ENCODE measurements at places on chromosomes 5 and 9. TPM values are rescaled to one million over a fixed set of nuclear protein-coding genes. Genes with fewer than 3 reads are reported as not detected.

- no peak for DNase-seq
These were observed 2.4 kb downstream of the AGGF1 start for GRCh38 chr5:77032635-77033034.

DNA sequence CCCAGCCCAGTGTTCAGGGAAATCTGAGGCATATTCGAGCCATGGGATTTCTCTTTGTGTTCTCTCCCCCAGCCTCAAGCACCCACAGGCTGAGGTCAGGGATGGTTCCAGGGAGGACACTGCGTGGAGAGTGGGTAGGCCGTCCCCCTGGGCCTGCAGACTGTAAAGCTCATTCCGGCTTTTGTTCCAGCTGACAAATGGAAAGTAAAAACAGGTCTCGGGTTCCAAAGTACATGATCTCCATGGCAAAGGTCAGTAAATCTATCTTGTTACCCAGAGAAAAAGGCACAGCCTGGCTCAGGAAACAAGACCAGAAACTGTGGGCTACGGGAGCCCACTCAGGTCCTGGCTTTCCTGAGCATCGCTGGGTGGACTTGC lies 116.2 kb downstream of the ROR2 start:
- no peak for DNase-seq

DNA sequence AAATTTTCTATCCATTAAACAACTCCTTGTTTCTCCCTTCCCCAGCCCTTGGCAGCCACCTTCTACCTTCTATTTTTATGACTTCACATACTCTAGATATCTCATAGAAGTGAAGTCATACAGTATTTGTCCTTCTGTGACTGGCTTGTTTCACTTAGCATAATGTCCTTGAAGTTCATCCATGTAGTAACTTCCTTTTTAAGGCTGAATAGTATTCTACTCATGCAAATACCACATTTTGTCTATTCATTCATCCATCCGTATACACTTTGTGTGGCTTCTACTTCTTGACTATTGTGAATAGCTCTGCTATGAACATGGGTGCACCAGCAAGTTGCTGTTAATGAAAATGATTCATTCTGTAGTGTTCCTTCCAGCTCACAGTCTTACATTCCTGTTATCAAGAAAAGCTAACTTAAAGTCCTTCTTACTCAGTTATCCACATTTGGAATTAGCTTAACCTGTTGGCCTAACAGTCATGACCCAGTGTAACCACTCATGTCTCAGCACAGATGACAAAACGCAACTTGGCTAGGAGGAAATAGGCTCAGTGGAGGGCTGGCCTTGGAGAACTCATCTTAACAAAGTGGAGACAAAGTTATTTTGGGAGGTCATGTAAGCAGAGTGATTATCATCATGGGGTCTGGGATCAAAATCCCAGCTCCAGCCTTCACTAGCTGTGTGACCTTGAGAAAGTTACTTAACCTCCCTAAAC lies 129.7 kb upstream of the MAP3K1 start:
- no peak for DNase-seq

- no peak for DNase-seq
These were observed 10.6 kb upstream of the SLC6A19 start for GRCh38 chr5:1190837-1191239.

Gene SHOC1
- total RNA-seq: not detected

DNA sequence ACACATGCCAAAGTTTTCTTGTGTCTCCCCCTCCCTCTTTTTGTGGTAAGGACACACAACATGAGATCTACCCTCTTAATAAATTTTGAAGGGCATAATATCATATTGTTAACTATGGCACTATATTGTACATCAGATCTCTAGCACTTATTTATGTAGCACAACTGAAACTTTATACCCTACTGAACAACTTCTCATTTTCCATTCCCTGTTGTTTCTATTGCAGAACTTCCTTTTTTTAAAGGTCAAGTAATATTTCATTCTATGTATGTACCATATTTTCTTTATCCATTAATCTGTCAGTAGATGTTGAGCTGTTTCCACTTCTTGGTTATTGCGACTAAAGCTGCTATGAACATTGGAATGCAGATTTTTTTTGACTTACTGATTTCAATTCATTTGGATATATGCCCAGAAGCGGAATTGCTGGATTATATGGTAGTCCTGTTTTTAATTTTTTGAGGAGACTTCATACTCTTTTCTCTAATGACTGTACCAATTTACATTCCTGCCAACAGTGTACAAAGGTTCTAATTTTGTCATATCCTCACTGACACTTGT lies 305.3 kb downstream of the PRR16 start:
- no peak for DNase-seq

DNA sequence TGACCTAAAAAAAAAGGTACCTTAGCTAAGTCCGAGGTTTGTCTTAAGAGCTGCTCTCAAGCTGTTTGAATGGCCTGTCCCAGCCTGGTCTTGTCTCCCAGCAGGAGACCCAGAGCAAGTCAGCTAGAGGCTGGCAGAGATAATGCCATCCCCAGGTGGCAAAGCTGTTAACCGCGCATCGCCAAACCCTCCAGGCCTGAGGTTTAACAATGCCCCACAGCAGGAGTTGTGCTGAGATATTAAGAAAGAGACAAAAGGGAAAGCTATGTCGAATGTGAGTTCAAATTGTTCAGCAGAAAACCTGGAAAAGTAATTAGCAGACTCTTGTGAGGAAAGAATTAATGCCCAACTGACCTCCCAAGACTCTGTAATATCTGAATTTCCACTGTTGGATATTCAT lies 187.1 kb downstream of the FSTL4 start:
- DNase-seq: no peak

DNA sequence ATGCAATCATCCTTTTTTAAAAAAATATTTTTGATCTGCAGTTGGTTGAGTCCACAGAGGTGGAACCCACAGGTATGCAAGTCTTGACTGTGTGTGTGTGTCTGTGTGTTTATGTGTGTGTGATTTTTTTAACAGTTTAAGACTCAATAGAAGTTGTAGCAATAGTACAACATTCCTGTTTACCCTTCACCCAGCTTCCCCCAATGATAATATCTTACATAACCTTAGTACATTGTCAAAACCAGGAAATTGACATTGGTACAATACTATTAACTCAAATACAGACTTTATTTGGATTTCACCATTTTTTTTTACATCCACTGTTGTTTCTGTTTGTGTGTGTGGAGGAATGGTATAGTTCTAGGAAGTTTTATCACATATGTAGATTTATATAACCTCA lies 81.8 kb downstream of the SV2C start:
- DNase-seq: no peak

- no peak for DNase-seq
These were observed 50.6 kb downstream of the LHFPL2 start for GRCh38 chr5:78597974-78598371.

DNA sequence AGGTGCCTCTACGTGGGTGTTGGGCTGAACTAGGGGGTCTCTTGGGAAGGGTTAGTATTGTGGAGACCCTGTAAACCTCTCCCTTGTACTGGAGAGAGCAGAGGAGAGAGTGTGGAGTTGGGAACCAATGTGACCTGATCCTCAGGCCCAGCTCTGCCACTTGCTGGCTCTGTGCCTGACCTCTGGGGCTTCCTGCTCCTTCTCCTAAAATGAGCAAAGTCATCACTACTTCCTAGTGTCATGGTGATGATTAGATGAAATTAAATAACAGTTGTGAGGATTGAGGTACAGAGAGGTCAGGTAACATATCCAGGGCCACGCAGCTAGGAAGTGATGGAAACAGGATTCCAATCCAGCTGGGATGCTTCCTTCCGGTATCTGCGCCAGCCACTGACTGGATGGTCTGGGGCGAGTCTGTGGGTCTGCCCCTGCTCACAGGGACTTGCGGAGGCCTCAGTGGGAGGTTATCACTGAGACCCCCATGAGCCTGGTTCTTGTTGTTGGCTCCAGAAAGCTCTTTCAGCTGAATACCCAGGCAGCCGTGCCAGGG lies 9.2 kb downstream of the GALNT10 start:
- DNase-seq: no peak

Data from activated CD4-positive, alpha-beta memory T cell treated with anti-CD3 and anti-CD28 coated beads, Interleukin-2, amount 10 ng/mL, durations not matched to agents 7 days and 5 days (primary cell).